ENCODE measurements at places on chromosomes 4 and X. TPM values are rescaled to one million over a fixed set of nuclear protein-coding genes. Genes with fewer than 3 reads are reported as not detected.

The DNAAF6 gene
- not detected for total RNA-seq

DNA sequence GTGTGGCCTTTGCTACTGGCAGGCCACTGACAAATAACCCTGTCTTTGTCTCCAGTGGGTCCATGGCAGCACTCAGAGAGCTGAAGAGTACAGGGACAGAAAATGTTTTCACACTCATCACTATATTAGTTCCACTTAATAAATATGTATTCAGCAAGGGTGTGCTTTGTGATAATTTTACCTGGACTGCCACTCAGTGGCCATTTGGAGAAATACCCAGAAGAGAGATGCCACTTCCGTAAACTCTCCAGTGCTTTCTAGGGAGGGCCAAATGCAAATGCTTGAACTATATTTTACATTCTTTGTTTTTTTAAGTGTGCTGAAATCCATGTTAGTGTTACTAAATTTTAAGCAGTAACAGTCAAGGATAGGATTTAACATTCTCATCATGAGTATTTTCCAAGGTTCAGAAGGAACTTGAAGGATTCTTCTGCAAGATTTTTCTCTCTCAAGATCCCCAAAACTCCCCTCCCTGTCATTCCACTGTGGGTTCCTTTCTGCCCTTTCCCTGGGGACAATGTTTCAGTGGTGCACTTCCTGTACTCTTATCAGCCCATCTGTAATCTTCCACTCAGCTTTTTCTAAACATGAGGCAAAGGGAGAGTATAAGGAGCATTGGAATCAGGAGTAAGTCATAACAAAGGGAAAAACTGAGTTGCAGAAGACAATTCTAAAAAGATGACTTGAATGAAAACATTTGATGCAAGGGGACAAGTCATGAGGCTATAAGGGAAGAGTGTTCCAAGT, 46.0 kb downstream of the TFDP3 start:
- no peak overlapping the region for H3K27ac ChIP-seq
- peaks cover 6% of the 10 kb centered on the region for H3K27me3 ChIP-seq
- DNase-seq, result no peak
- no peak overlapping the region for H3K4me3 ChIP-seq
- H3K36me3 ChIP-seq, result no peaks in the 10 kb centered on the region
- H3K4me1 ChIP-seq, result no peaks in the 10 kb centered on the region

The EPGN gene
- total RNA-seq, result not detected

GRCh38 chr4:5018096-5018495, 1.2 kb downstream of the CYTL1 start:
- no peak overlapping the region for H3K27ac ChIP-seq
- H3K4me1 ChIP-seq, result no peaks in the 10 kb centered on the region
- H3K36me3 ChIP-seq, result no peaks in the 10 kb centered on the region
- H3K4me3 ChIP-seq, result no peak overlapping the region
- no peak for DNase-seq
- peaks cover 13% of the 10 kb centered on the region for H3K27me3 ChIP-seq

DNA sequence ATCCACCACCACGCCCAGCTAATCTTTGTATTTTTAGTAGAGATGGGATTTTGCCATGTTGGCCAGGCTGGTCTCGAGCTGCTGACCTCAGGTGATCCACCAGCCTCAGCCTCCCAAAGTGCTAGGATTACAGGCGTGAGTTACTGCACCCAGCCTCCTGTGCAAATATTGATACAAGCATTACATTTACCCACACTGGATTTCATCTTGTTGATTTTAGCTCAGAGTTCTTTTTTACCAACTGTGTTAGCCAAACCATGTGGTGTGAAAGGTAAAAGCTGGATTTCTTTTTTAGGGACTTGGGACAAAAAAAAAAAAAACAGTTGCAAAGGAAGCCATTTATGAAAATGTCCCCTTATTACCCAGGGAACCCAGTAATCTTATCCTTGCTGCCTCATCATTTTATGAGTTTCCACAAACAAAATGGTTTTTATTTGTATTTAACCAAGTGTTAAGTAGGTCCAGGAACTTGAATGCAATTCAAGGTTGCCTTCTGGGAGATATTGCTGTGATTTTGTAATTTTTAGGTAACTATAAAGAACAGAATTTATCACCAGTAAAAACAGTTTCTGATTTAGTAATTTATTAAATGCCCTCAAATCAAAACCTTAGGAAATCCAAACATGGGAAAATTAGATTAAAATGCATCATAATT, 202.5 kb downstream of the PALLD start:
- no peaks in the 10 kb centered on the region for H3K36me3 ChIP-seq
- no peaks in the 10 kb centered on the region for H3K27me3 ChIP-seq
- DNase-seq, result no peak
- no peak overlapping the region for H3K27ac ChIP-seq

- peak overlapping the region; percentile 70 for H3K27ac ChIP-seq
- peaks cover 58% of the 10 kb centered on the region for H3K4me1 ChIP-seq
- H3K36me3 ChIP-seq, result peaks cover 4% of the 10 kb centered on the region
- no peak overlapping the region for H3K4me3 ChIP-seq
- DNase-seq, result no peak
Observed at GRCh38 chr4:152458801-152459302, 77.0 kb downstream of the FBXW7 start.

DNA sequence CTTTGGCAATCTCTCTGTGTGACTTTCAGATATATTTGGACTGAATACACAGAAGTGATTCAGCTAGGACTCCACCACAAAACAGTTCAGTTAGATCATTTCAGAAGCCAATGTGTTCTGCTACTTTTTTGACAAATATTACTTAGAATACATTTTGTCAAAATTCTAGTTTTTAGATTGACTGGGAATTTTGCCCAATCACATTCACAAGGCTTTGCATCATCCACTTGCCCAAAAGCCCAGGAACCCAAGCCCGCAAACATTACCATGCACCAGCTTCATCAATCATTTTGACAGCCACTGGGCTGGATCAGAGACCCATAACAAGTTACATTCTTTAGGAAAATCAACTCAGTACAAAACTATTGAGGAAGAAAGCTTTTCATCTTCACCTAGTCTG, 256.6 kb upstream of the NDST3 start:
- H3K4me1 ChIP-seq, result no peaks in the 10 kb centered on the region
- no peak overlapping the region for H3K4me3 ChIP-seq
- DNase-seq, result no peak
- no peaks in the 10 kb centered on the region for H3K36me3 ChIP-seq

DNA sequence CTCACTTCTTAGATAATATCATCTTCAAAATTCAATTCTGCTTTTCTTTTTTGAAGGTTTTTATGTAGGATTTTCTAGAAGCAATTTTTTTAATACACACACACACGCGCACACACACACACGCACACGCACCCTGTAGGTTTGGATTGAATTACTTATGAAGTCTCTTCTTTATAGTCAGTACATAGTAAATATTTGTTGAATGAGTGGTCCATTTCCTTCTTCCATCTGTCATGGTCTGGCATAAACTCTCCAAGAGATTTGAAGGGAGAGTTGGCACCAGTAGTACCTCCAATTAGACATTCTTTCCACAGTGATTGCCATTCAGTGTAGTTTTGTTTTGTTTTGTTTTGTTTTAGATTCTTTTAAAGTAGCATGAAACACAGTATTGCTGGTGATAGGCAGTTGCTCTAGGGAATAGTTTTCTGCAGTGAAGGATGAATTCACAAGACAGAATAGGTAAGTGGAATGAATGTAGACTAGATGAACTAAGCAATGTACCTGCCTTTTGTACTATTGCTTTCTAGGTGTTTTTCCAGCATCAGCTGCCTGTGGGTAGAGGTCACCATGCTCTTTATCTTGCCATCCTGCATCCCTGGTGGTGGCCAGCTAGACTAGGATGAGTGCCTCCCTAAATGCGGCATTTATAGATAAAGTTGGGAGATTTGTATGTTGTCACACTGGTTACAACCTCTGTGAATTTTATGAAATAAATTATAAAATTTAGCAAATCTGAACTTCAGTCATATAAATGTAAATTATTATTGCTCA, 20.5 kb downstream of the PDLIM5 start:
- H3K27ac ChIP-seq, result no peak overlapping the region
- H3K36me3 ChIP-seq, result peaks cover 7% of the 10 kb centered on the region
- no peaks in the 10 kb centered on the region for H3K4me1 ChIP-seq
- no peak for DNase-seq
- H3K27me3 ChIP-seq, result no peaks in the 10 kb centered on the region
- H3K4me3 ChIP-seq, result no peak overlapping the region

- peaks cover 18% of the 10 kb centered on the region for H3K36me3 ChIP-seq
- peaks cover 19% of the 10 kb centered on the region for H3K4me1 ChIP-seq
Observed at GRCh38 chr4:39369301-39369700, 3.1 kb upstream of the RFC1 start.

GRCh38 chr4:56080384-56080783, 131.6 kb downstream of the CEP135 start:
- no peaks in the 10 kb centered on the region for H3K36me3 ChIP-seq
- H3K4me1 ChIP-seq, result no peaks in the 10 kb centered on the region
- DNase-seq, result no peak

The CXorf49 gene
- total RNA-seq, result not detected

DNA sequence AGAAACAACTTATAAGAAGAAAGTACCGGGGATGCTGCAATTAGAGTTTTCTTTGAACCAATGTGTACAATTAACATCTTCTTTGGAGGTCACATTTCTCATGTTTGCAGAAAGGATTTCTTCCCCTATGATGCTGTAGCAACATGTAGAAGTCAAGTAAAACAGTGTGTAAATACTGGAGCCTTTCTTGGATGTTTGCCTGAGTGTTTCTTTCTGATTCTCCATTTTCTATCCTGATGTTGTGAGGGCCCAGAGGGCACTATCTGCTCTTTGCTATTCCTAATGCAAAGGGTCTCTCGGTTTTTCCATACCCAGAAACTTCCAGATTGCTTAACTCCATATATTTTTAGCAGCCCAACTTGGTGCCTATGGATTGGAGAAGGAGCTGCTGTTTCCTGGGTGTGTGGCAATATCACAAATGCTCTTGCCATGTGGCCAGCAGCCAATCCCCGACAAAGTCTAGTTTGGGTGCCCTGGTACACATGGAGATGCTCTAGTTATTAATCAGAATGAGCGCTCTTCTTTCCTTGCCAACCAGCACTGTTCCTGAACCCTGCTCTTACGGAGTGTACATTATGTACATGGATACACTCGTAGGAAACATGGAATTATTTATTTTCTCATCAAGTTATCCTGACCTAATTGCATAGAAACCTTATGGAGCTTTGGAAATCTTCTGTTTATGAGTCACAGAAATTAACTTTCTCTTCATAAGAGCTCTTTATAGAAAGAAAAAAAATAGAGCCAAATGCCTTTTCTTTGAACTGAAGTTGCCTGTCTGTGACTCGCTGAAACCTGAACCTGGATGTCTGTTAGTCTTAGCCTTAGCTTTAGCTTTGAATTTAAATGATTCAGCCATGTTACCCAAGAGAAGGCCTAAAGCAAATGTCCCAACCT, 67.0 kb upstream of the GPC4 start:
- no peak overlapping the region for H3K27ac ChIP-seq
- no peak for DNase-seq
- no peaks in the 10 kb centered on the region for H3K4me1 ChIP-seq
- H3K27me3 ChIP-seq, result peaks cover 2% of the 10 kb centered on the region
- no peaks in the 10 kb centered on the region for H3K36me3 ChIP-seq
- H3K4me3 ChIP-seq, result no peak overlapping the region

The SUV39H1 gene
- 32.3 TPM for total RNA-seq

The CNGA1 gene
- 0.70 TPM for total RNA-seq

DNA sequence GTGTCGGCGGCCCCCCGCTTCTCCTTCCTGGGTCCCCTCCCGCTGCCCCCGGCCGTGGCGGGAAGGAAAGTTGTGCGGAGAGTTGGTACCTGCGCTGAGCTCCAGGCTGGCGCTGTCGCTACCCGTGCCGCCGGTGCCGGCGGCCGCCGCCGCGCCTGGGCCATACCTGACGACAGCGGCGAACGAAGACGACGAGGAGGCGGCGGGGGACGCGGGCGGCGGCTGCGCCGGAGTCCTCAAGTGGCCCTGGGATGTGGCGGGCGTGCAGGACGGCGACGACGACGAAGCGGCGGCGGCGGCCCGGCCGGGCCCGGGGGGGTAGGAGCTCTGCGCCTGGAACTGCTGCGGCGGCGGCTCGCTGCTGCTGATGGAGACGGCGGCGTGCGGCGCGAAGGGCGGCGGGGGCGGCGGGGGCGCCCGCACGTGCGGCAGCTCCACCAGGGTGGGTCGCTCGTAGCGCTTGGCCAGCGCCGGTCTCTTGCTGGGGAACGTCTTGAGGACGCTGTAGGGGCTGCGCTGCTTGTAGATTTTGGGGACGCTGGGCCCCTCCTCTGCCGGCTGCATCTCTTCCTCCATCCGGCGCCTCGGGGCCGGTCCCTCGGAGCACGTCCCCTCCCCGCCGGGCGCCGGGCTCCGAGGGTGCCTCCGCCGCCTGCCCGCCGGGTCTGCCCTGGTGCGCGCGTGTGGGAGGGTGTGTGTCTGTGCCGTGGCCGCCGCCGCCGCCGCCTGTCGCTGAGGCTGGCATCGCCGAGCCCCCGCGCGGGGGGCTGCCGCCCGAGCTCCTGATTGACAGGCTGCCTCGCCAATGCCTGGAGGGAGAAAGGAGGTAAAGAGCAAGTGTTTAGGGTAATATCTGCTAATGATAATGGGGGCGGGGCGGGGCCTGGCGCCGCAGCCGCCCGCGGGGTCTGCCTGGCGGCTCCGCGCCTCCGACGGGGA, 618 bp downstream of the BEND4 start:
- peaks cover 47% of the 10 kb centered on the region for H3K27me3 ChIP-seq
- H3K27ac ChIP-seq, result no peak overlapping the region
- H3K4me1 ChIP-seq, result peaks cover 19% of the 10 kb centered on the region

GRCh38 chrX:114581528-114582263, 2.2 kb upstream of the HTR2C start:
- no peaks in the 10 kb centered on the region for H3K4me1 ChIP-seq
- no peak for DNase-seq
- H3K27me3 ChIP-seq, result peaks cover 15% of the 10 kb centered on the region
- H3K4me3 ChIP-seq, result no peak overlapping the region
- H3K36me3 ChIP-seq, result peaks cover 3% of the 10 kb centered on the region
- no peak overlapping the region for H3K27ac ChIP-seq

The MAGEE2 gene
- not detected for total RNA-seq

The ZNF157 gene
- 0.50 TPM for total RNA-seq

GRCh38 chr4:62399242-62399641, 1199.1 kb downstream of the ADGRL3 start:
- no peak for DNase-seq
- no peak overlapping the region for H3K4me3 ChIP-seq
- H3K4me1 ChIP-seq, result no peaks in the 10 kb centered on the region
- H3K36me3 ChIP-seq, result no peaks in the 10 kb centered on the region
- no peak overlapping the region for H3K27ac ChIP-seq

DNA sequence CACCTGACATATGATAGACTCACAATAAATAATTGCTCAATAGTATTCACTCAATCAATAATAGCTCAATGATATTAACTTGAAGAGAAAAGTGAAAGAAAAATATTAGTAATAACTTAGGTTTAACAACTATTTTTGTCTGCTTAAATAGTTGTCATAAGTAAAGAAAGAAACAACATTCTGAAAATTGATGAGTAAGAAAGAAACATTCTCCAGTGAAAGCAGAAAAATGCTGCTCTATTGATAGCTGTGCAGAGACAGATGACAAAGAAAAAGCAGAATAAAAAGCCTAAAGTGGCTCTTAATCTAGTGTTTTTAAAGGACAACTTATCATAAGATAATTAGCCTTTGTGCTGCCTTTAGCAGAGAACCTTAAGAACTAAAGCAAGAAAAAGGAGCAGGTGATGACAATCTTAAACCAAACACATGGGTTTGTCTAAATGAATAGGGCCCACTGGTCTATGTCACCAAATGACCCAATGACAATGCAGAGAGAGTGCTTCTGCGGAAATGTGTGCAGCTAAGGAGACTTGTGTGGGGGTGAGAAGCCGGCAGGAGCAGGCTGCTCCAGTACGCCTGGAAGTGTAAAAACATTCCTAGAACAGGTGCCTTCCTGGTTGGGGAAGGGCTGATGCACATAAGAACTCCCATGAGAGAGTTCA, 13.2 kb downstream of the HS3ST1 start:
- DNase-seq, result no peak
- H3K27ac ChIP-seq, result no peak overlapping the region
- no peak overlapping the region for H3K4me3 ChIP-seq

Measured in activated CD4-positive, alpha-beta memory T cell treated with anti-CD3 and anti-CD28 coated beads for 36 hours (primary cell).